ENCODE measurements at places on chromosomes 12 and 14.
A peak's percentile ranks its signal among the peaks of the same experiment; 100 is the strongest.

- no peak for DNase-seq
Measured at GRCh38 chr14:102593825-102594137, 1.3 kb downstream of the RCOR1 start.

GRCh38 chr14:53946071-53946403 is 10.6 kb downstream of the BMP4 start:
- no peak for DNase-seq

GRCh38 chr12:22978962-22979361 is 354.0 kb downstream of the ETNK1 start:
- no peak for DNase-seq

GRCh38 chr12:129064209-129064855 is 211.1 kb downstream of the GLT1D1 start:
- DNase-seq: no peak

DNA sequence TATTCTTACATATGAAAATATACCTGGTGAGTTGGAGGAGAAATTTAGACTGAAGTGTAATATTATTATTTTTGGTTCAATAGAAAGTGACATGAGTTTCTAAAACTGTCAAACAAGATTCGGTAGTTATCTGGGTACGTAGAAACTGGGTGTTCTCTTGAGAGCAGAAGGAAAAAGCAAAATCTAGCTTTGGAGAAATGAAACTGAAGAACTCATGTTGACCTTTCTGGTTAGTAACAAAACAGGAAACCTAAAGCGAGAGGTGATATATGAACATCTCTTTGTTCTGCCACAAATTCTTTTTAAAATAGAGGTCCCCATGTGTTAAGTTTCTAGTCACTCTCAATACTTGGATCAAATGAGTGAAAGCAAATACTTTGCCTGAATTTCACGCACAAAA is 401.7 kb downstream of the TRHDE start:
- DNase-seq: no peak

DNA sequence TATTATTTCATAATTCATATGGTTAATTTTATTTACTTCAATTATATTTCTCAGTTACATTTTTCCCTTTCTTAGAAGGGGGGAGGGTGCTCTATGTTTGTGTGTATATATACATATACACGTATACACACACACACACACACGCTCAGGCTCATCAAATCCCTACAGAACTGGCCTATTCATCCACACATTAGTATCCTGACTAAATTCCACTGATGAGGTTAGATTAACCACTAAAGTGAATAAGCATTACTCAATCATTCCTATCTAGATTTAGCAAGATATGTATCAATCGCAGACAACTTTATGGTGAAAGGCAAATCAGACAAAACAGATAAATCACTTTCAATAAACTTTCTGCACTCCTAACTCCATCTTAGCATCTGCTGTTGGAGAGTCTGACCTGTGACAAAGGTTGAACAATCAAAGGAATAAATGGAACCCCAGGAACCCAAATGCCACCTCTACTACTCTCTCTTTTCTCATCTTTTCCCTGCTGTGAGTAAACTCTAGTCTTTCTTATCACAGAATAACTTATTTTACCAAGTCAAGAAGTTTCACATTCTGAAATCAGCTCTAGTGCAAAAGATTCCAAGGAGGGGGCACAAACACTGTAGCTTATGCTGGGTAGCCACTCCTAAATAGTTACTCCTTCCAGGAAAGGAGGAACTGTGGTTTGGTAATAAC is 67.6 kb downstream of the RALGAPA1 start:
- no peak for DNase-seq

GRCh38 chr12:26691234-26691970 is 141.6 kb downstream of the ITPR2 start:
- DNase-seq: no peak

DNA sequence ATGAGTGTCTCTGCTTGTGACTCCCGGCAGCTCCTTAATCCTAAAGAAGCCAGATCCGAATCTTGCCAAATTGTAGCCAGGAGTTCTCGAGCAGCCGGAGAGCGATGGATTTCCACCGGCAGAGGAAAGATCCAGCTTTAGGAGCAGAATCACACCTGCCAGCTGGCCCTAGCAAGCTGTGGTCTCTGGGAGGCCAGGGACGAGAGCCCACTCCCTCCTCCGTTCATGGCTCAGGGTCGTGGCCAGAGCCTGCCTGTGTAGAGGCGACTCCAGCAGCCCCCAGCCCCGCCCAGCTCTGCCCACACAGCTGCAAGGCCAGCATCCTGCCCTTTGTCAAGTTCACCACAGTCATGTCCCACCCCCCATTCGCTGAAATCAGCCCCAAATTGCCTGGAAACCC is 121.0 kb downstream of the SCARB1 start:
- no peak for DNase-seq

DNA sequence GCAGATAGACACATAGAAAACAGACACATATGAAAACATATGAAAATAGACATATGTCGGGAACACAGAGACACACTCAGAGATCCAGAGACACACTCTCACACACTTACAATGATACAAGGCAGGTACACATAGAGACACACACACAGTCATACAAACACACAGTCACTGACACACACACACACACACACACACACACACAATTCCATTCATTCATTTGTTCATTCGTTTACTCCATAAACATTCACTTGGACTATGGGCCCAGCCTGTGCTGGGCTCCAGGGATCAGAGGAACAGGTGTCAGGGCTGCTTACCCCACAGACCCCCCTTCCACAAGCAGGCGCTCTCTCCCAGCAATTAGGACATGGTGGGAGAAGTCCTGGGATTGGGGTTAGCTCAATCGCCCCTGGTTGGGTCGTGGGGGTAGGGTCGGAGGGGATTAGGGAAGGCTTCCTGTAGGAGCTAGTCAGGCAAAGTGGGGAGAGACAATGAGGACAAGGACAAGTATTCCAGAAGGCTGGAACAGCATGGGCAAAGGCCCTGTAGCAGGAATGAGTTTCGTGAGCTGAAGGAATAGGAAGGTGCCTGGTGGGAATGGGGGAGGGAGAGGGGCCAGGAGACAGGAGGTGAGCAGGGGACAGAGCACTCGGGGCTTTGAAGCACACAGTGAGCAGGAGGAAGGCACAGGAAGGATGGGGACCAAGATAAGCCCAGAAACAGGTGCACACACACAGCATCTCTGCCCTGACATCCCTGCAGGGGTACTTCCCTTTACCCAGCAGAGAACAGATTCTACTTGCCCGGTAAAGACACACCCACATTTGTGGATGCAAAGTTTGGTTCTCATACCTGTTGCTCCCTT is 6.5 kb downstream of the RASAL1 start:
- no peak for DNase-seq

GRCh38 chr12:45310627-45310968 is 94.7 kb downstream of the ANO6 start:
- DNase-seq: no peak

- no peak for DNase-seq
Measured at GRCh38 chr12:58424735-58425392, 483.5 kb downstream of the ATP23 start.

- no peak for DNase-seq
Measured at GRCh38 chr12:130286041-130286440, 51.6 kb upstream of the PIWIL1 start.

DNA sequence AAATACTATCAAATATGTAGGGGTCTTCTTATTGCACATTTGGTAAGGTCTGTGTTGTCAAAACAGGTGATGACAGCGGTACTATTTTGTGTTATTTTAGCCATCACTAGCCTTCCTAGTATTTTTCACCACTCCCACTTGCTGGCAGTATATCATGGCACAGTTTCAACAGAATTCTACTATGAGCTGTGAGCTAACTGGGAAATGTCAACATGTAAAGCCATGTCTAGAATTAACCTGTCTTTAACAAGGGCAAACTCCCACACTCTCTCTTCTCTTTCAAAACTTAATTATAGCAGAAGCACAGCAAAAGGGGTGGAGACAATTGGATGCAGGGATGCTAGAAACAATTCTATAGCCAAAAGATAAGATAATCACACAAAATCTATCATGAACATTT is 253.4 kb downstream of the PAX9 start:
- no peak for DNase-seq

DNA sequence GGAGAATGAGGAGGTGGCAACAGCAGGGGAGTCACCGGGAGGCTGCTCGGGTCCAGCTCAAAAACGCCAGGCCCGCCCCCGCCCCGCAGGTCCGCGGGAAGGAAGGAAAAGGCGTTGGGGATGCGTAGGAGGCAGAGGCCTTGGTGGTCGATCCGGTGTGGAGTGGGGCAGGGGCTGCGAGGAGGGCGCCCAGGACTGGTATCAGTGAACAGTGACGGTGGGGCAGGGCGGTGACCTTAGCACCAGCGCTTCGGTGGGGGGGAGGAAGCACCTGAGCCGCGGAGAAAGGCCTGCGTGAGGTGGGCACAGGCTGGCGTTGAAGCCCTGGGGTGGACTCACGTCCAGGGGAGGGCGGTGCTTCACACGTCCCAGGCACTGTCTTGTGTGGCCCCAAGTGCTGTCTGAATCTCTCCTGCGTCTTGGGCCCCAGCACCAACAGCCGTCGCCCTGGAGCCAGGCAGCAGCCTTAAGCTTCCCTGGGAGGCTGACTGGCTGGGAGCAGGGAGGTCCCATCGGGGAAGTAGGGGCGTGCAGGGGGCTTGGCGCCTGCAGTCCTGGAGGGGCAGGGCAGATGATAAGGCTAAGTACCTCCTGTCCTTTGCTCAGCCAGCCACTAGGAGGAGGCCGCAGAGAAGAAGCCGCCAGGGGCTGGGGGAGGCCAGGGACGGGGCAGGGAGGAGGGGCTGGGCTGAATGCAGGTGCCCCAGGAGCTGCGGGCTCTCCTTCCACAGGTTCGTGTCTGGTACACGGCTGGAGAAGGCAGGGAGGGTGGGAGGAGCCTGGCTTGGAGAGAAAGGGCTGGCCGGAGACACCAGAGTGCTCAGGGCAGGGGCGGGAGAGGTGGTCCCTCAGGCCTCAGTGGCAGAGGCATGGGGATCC is 26.5 kb downstream of the ZBTB42 start:
- peak; percentile 49 for DNase-seq

- DNase-seq: no peak
Measured at GRCh38 chr12:76006028-76006925, 25.3 kb downstream of the PHLDA1 start.

- DNase-seq: no peak
Measured at GRCh38 chr12:14260011-14260993, 105.2 kb upstream of the ATF7IP start.

- no peak for DNase-seq
Measured at GRCh38 chr12:64826234-64826633, 1.8 kb downstream of the TBC1D30 start.

- no peak for DNase-seq
Measured at GRCh38 chr12:26334621-26335124, 139.3 kb downstream of the SSPN start.

GRCh38 chr14:36845356-36846012 is 183.8 kb downstream of the PAX9 start:
- DNase-seq: no peak

- no peak for DNase-seq
Measured at GRCh38 chr12:94429633-94430032, 30.0 kb downstream of the CEP83 start.

DNA sequence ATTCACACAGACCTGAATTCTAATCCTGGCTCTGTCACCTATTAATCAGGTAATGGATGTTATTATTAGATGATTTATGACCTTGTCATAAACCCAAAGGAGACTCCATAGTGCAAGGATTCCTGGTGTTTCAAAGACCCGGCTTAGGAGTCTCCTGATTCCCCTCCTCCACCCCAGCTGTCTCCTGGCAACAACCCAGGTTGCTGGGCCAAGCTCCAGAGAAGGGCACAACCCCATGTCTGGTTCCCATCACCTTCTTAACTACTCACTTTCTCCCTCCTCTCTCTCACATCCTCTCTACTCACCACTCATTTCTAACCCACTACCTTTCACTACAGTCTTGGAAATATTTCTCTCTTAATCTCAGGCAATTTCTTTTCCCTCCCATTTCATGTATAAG is 41.6 kb downstream of the RHOJ start:
- no peak for DNase-seq

DNA sequence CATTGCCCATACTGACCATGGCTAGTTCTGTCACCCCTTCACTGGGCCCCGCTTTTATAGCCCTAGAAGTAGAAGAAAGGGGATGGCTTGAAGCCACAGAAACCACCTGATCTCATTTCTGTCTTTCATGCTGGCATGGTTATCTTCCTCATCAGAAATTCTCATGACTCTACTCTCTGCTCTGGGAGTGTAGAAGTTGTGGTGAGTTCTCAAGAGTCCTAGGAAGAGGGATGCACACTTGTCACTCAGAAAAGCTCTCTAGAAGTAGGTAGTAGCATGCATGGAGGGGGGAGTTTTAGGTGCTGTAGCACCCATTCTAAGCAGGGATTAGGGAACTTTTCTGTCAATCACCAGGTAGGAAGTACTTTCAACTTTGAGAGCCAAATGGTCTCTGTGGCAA is 6.1 kb upstream of the CMA1 start:
- DNase-seq: no peak

DNA sequence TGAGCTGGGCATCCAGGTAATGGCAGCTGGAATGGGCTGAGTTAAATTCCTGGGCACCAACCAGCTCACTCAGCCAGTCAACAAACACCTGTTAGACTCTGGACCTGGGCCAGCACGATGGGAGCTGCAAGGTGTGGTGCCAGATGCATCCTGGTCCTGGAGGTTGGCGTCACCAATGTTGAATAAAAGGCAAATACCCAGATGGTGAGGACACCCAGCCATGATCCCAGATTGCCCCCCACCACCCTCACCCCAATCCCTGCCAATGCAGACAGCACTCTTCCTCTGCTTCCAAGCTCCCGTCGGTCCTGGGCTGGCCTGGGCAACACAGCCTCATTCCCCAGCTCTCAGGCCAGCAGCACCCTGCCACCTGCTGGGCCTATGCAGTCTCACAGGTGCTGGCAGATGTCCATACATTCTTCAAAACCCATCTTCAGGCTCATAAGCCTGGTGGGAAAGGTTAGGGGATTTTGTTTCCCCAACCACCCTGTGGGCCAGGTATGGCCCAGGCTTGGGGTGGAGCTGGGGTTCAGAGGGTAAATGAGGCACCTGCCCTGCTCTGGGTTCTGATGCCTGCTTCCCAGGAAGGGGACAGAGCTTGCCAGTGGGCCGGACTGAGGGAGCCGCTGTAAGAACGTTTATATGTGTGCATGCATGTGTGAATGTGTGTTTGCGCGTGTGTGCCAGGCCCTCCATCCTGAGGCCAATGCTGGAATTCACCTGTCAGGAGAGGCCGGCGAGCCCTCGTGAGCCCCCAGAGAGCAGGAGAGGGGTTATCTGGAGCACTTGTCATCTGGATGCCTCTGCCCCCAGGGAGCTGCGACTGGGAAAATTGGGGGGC is 58.0 kb downstream of the LGMN start:
- DNase-seq: no peak

- DNase-seq: no peak
Measured at GRCh38 chr12:119169150-119169549, 9.6 kb upstream of the HSPB8 start.
